ENCODE measurements at places on chromosomes 1 and 21.

DNA sequence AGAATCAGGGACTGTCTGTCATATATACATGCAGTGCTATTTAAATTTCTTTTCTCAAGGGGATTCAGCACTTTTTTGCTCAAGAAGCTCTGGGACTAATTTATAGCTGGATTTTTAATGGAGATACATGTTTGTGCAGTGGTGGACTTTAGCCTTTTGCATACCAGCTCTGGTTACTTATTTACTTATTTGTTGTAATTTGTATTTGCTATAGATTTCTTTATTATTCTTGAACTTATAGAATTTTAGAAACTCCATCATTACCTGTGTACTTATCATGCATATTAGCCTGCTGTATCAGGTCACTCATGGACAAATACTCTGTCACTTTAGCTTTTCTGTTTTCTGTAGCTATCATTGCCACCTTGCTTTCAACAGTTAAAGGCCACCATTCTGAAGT, 1296.9 kb upstream of the TMPRSS15 start:
- DNase-seq = no peak

DNA sequence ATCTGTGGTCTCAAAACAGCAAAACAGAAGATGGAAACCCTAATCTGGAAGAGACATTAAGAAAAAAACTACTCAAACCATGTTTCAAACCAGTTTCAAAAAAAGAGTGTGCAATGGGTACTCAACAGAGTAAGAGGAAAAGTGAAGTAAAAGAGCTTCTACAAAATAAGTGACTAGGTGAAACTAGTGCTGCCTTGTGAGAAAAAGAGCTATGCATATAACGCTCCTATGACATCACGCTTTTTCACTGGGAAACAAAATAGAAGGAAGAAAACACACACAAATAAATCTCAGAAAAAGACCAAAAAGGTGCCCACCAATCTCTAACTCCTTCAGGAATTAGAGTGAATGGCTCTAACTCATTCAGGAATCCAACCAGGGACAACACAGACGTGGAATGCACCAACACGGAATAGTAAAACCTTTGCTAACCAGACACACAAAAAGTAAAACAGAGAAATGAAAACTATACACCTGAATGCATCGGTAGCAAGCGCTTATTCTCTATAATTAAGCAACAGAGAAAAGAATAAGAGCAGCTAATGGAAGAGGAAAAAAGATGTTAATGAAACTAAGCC, 1.3 kb downstream of the FOXJ3 start:
- no peak for DNase-seq

DNA sequence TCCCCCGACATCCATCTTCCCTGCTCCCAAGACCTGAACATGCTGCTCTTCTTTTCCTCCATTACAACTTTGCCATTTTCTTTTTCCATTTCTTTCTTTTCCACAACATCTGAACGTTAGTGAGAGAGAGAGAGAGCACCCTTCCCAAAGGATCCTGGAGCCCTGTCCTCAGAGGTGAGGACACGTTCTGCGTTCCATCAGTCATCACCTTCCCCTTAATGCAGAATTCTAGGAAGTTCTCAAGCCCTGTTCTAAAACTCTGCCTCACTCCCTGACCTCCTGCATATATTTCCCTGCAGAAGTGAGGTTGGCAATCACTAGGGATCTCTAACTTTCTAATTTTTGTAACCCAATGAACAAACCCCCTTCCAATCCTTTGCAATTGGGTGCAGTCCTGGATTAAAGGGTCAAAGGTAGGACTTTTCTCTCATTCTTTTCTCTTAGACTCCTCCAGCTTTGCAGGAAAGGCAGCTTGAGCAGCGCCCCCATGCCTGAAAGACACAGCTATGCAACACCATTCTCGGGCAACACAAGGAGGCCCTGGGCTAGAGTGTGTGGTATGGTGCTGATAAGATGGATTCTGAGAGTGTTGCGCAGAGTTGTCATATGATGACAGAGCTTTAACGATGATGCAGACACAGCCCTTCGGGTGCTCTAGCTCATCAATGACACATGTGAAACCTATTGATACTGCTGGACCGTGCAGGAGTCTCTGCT, 59.2 kb upstream of the TNR start:
- no peak for DNase-seq

- no peak for DNase-seq
Observed at GRCh38 chr1:59997479-59998115, 71.0 kb upstream of the CYP2J2 start.

DNA sequence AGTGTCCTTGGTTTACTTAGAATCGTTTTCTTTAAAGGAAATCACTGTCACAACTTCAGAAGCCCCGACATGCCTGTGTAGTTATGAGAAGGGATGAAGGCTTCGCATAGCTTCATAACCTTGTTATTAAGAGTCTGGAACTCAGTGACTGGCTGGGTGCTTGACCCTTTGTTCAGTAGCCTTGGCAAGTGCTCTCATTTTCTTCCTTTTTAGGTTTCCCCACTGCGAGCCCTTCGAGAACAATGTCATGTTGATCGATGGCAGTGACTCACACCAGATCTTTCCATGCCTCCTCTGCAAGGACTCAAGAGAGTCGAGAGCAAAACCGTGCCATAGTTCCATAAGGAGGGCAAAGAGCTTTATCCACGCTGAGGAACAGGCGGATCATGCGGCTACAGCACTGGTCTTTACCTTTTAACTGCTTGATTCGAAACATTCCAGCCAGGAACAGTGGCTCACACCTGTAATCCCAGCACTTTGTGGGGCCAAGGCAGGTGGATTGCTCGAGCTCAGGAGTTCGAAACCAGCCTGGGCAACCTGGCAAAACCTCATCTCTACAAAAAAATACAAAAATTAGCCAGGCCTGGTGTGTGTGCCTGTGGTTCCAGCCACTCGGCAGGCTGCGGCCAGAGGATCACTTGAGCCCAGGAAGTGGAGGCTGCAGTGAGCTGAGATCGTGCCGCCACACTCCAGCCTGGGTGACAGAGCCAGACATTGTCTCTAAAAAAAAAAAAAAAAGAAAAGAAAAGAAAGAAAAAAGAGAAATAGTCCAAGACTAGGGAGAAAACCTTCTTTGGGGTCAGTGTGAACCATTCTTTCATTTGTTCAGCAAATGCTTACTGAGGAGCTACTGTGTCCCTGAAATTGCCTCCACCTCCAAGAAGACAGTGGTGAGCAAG, 95.4 kb upstream of the ERRFI1 start:
- no peak for DNase-seq

DNA sequence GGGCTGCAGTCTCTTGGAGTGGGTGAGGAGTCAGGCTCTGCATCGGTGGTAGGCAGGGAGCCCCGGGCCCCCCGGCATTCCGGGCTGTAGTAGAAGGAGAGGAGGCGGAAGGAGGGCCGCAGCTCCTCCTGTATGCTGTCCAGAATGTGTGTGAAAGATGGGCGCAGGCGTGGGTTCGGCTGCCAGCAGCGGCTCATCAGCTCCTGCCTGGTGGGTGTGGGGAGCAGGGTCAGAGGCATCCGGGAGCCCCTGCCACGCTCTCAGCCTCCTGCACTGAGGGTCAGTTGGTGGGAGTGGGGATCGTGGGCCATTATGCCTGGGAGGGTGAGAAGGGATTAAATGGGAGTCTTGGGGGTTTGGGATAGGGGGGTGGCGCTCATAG, 18.0 kb downstream of the INSRR start:
- DNase-seq = no peak

- DNase-seq = no peak
Observed at GRCh38 chr1:54723985-54724384, 8.3 kb downstream of the TTC4 start.

DNA sequence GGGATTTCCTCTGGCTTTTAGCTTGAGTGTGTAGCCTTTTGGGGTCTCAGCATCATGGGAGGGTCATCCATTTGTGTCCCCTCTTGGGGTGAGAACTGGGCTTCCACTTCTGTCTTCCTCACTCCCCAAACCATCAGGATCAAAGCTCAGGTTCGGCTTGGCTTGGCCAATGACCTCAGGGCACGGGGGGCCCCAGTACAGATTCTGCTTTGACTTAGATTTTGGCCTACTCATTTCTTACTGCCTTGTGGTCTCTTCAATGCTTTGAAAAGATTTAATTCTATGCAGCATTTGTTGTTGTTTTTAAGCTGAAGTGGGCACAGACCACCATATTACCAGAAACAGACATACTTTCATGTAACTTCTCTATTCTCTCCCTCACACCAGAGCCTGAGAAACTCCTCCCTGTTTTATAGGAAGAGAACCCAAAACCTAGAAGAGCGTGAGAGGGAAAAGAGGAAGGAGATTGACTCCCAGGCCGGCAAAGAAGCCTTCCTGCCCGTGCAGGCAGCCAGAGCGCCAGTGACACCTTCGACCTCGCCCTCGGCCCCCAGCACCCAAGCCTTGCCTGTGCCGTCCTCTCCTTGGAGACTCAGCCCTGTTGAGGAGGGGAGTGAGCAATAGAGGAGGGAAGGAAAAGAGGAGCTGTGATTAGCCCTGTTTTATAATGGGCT, 1.9 kb upstream of the S100A3 start:
- DNase-seq = no peak

GRCh38 chr1:214615871-214616270, 12.9 kb downstream of the CENPF start:
- no peak for DNase-seq

- no peak for DNase-seq
Observed at GRCh38 chr1:61570191-61570590, 154.8 kb downstream of the TM2D1 start.

DNA sequence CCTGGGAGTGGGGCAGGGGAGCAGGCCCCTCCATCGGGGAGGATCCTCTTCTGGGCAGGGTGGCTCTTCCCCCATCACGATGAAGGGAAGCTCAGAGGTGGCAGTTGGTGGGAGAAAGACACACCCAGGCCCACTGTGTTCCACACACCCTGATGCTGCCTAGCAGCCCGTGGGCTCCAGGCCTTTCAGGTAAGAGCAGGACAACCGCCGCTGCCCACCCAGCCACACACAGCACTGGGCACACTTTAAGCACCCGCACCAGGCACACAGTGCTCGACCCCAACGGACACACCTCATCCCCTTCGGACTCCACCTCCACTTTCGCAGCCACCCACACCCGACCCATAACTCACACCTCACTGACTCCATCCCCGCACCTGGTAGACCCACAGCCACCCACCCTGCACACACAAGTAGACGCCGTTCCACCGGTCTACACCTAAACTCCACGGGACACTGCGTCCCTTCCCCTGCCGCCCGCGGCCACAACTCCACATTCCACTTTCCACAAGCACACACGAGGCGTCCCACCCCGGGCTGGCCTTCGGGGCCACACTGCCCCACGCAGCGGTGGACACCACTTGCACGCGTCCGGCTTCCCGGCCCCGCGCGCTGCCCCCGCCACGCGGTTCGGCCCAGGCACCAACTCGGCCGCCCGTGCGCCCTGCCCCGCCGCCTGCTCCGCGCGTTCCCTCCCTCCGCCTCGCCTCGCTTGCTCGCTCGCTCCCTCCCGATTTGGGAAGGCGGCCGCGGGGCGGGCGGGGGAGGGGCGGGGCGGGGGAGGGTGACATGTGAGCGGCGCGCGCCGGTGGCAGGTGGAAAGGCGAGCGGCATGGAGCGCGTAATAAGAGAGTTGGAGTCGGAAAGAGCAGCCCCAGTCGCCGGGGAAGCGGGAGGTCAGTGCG, at the start of gene KCNQ4:
TSS of gene KCNQ4 (plus strand) at position 787 of the 905 bp plus-strand sequence. CDS start 307 bp downstream, outside the sequence.
- no peak for DNase-seq

DNA sequence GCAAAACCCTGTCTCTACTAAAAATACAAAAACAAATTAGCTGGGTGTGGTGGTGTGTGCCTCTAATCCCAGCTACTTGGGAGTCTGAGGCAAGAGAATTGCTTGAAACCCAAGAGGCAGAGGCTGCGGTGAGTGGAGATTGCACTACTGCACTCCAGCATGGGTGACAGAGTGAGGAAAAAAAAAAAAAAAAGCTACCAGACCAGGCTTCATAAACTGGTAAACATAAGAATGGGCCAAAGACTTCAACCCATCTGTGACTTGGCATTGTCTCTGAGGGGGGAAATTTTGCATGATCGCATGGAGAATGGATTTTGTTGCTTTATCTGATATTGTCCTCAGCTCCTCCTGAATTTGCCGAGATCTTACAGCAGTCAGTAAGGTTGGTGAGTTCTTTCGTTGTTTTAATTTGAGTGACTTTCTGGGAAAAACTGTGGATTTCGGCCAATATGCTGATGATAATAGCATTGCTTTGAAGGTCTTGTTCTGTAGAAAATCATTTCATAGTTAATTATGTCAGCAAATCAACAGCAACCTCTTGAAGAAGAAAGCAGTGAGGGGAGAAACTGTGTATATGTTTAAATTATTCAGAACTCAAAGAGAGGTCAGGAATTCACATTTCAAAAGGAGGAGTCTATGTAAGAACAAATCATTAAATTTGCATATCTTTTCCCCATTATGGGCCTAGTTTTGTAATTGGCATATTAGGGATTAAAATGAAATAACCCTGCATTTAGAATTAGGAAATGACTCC, 13.1 kb downstream of the FGGY start:
- no peak for DNase-seq

GRCh38 chr1:15727424-15727823, 8.6 kb upstream of the SLC25A34 start:
- no peak for DNase-seq

DNA sequence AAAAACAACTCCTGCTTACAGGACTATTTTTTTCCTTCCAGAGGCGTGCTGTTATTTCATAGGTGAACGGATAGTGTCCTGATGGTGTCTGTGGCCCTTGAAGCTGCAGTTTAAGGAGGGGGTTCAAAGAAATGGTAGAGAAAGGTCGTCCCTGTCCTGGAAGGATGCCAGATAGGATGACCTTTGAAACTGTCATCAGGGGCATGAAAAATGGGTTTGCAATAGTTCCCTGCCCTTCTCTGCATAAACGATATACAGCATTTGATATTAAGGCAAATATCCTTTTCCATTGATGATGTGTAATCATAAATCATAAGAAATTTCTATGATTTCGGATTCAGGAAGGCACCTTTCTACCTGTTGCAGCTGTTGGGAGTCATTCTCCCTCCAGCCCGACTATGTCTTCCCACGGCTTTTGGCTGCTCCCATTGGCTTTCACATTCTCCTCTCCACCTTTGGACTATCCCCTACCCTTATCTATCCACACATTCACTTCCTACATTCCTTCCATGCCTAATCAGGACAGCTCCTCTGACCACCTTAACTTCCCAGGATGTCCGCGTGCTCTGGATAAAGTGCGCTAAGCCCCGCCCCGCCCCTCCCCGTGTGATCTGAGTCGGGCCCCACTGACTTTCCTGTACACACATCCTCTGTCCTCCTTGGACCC, 209.8 kb downstream of the DISC1 start:
- no peak for DNase-seq

DNA sequence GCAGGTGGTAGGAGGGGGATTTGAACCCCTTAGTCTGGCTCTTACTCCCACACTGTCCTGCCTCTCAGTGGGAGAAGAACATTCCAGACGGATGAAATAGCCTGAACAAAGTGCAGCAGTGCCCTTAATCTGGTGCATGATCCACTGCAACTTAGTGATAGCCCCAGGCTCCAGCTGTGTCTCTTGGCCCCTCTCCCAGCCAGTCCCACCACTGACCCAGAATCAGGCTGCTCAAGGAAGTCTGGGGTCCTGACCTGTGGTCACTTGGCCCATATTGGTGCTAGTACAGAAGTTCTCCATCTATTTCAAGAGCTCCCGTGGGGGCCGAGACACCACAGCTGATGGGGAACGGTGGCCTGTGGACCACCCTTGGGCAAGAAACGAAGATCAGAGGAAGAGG, 255.0 kb downstream of the KAZN start:
- no peak for DNase-seq

Measured in stimulated activated CD8-positive, alpha-beta memory T cell treated with anti-CD3 and anti-CD28 coated beads, Interleukin-7, amount 100 ng/mL, for 1 hour (primary cell).